ENCODE measurements at places on chromosomes 2 and 18.

DNA sequence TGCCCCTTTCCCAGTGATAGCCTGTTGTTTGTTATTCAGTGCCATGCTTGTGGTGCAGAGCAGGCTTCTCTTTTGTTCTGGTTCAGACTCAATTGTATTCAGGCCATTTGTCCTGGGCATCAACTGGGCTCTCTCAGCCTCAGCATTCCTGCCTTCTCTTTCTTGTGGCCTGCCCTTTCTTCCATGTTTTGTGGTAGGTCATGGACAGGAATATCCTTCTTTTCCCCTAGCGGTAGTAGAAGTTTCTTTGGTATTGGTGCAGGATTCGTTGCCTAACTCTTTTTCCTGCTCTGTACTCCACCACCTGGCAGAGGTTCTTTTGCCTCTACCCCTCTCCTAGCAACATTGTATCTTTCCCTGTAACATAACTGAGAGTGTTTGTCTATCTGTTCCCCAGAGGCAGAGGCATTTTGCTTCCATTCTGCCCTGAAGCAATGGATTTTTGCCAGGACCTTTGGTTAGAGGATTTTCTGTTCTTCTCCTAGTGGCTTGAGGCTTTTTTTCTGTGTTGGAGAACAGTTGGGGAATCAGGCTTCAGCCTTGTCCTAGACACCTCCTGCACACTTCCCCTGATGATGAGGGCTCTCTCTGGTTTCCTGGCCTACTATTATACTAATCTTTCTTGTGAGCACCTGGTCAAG, 68.5 kb downstream of the NCOA1 start:
- DNase-seq: no peak

GRCh38 chr2:68774569-68775271, 40.1 kb downstream of the ARHGAP25 start:
- peak; percentile 67 for DNase-seq

GRCh38 chr2:230687498-230687897, 25.1 kb upstream of the CAB39 start:
- DNase-seq: no peak

DNA sequence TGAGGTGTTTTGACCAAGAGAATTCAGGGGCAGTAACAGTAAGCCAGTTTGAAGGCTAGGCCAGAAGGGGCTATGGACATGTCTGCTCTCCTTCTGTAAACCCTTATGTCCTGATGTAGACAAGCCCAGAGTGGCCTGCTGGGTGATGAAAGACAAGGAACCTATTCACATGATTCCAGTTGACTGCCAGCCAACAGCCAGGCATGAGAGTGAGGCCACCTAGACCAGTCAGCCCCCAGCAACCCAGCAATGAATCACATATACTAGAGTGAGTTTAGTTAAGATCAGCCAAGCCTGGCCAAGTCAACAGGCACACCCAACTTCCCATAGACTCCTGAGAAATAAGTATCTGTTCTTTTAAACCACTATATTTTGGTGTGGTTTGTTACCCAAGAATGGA, 1889.7 kb upstream of the CELF4 start:
- DNase-seq: no peak

- DNase-seq: no peak
These were observed 416.8 kb upstream of the HS6ST1 start for GRCh38 chr2:128735296-128735960.

DNA sequence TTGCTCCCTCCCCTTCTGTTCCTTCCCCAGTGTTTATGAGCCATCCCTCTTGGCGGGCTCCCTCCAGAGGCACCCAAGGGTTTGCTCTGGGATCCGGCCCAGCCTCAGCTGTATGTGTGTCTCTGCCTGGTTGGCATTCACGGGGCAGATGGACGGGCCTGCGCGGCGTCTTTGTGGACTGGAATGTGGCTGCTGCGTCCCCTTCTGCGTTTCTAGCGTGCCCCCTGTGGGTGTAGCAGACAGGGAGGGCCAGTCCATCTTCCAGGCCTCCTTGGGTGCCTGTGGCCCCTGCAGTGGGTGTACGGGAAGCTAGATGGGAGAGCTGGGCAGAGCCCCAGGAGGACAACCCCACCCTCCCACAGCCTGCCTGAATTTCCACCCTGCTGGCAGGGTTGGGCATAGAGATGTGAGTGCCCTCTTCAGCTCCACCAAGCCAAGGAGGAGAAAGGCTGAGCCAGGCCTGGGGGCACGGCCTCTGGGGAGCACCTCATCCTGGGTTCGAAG, 15.7 kb downstream of the GPC1 start:
- DNase-seq: no peak

- DNase-seq: no peak
These were observed 14.8 kb upstream of the ZAP70 start for GRCh38 chr2:97698530-97698929.

DNA sequence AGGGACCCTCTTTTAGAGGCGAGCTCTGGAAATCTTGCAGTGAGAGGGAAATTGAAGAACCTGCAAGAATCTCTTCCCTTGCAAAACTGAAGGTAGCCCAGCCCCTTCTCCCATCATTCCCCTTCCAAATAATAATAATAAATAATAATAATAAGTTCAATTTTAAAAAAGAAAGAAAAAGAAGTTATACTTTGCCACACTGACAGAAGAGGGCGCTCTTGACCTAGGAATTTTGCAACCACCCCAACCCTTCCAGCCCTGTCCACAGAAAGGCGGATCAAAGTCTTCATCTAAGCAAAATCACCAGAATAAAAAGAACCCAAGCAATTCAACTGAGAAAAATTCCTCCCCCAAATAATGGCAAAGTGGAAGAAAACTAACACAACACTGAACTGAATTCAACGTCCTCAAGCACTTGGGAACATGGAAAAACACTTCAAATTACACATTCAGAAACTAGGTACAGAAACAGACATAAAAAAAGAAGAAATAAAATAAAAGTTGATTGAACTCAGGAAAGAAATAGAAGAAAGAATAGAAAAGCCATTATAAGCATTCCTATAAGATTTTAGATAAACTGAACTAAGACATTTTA, 98.9 kb upstream of the GLS start:
- DNase-seq: peak; percentile 65

- DNase-seq: peak; percentile 35
These were observed 215.7 kb downstream of the MCFD2 start for GRCh38 chr2:46699934-46700256.

DNA sequence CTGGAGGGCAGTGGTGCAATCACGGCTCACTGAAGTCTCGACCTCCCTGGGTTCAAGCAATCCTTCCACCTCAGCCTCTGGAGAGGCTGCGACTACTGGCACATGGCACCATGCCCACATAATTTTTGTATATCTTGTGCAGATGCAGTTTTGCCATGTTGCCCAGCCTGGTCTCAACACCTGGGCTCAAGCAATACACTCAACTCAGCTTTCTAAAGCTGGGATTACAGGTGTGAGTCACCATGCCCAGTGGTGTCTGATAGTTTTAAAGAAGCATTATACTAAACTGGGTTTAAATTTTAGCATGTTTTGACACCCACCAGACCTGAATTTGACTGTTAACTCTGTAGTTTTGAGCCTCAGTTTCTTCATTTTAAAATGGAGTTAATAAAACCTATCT, 109.4 kb upstream of the SLC38A11 start:
- no peak for DNase-seq

GRCh38 chr18:34315591-34316352, 91.1 kb upstream of the NOL4 start:
- DNase-seq: no peak

DNA sequence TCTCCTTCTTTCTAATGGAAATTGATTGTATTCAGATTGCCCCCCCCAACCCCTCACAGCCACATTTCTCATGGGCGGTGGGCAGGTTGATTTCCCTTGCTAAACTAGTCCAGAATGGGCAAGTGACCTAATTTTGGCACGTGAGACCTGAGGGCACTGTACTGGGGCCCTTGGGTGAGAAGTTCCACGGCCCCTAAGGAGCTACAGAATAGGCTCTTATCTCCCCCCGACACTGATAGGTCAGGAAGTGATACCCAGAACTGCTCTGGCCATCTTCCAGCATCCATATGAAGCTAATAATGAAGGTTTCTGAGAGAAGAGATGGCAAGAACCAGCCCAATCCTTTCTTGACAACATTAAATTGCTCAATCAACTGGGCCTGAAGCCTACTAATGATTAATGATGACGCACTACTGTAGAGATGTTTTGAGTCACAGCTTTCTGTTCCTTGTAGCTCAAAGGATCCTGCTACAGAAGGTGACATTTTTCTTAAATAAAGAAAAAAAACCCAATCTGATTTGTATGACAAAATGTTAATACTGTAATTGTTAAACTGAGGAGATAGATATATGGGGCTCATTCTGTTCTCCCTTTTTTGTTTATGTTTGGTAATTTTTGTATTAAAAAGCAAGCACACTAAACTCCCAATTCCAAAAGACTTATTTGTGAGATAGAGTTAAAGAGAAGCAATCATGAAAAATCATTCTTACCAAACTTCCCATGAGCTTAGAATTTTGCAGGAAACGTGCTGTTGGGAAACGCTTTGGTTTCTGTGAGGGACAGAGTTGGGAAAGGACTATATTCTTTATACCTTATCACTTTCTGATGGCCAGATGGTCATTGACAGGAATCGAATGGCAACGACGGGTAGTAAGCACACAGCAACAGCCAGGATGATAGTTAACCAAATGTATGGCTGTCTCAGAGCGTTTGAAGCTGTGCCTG, 28.2 kb upstream of the NARS1 start:
- peak; percentile 65 for DNase-seq

DNA sequence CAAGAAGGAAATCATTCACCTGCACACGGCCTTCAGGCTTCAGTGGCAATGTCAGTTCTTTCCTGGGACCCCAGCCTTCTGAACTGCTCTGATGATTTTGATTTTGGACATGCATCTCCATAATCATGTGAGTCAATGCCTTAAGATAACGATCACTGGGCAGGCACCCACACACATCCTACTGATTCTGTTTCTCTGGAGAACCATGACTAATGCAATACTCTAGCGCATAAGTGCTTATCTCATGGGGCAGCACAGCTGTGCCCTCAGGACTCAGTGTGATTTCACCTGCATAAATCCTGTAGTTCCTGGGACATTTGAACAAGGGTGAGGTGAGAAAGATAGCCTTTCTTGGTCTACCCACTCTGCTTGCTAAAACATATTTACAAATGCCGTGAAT, 144.6 kb downstream of the AKAIN1 start:
- DNase-seq: no peak

DNA sequence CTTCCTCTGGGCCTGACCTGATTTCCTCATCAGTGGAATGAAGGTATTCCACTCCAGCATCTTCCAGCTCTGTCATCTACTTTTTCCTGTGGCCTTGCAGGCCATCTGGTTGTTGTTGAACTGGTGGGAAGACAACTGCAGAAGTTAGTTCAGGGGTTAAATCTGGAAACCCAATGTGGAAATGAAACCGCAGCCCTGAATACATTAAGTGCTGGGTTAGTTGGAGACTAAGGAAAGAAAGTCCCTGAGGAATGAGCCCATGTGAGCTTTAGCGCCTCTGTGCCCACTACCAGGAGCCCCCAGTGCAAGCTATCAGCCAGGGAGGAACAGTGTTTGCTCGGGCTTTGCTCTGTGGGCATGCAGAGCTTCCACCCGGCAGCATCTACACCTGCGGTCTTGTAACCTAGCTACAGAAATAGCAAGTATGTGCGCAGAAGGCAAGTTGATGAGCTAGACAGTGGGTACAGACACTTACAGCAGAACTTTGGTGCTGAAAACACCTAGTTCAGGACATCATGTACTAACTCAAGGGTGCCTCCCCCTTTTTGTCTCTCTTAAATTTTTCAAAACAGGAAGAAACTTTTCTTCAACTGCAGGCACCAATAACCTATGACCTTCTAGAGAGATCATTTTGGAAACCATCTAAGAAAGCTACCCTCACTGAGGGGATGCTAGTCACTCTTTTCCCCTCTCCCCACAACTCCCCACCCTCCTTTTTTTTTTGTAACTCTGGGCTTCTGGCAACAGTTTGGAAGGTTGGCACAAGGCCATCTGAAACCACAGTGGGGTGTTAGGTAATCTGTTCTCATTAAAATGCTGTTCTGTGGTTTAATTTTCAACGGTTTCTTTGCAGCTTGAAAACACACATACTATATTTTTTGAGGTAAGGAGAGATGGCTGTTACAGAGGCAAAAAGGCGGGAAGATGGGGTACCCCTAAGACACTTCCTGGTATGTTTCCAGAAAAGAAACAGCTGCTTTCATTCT, 18.3 kb upstream of the CXCR4 start:
- peak; percentile 49 for DNase-seq

DNA sequence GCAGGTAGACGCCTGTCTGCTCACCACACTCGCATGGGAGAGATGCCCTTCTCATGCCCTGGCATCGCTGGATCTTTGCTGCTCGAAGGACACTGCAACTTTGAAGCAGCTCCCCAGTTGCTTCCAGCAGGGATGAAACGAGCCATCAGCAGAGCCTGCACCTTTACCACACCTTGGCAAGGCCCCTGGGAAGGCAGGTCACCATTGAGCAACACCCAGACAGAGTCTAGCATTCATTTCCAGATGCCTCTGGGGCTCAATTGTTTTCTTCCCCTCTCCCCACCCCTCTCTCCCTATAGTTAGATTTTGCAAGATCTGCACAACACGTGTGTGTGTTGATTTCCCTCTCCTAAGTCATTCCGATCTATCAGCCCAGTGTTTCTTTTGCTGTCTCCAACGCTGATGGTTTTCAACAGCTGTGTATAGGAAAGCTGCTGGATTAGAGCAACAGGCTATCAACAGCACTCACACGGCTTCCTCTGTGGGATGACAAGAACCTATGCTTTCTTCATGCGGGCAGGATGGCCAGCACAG, 25.6 kb upstream of the INHBB start:
- DNase-seq: no peak

DNA sequence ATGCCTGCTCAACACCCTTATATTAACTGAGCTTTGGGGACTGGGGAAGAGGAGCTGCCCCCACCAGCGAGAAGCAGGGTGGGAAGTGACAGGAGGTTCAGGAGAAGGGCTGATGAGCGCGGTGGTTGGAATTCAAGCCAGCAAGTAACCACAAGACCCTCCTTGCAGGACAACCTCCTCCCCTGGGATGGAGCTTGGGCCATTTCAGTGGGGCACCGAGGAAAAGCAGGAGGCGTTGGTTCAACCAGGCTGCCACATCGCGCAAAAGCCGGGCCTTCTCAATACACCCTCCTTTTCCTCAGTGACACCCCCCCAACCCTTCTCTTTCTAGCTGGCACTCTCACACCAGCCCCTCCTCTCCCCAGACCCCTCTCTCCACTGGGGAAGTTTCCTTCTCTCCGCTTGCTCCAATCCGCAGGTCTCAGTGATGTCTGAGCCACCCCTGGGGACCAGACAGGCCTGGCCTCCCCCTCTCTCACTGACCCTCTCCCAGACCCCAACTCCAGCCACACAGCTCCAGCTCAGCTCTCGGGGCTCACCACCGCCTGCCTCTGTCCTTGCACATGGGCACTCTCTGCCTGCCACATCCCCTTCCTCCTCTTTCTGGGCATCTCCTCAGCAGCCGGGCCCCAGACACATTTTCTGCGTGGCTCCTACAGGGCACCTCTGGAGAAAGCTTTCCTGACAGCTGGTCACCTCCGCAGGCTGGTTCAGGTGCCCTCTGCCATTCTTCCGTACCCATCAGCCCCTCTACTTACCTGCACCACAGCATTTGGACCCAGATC, 44.5 kb downstream of the KCNF1 start:
- no peak for DNase-seq

- DNase-seq: no peak
These were observed 69.9 kb upstream of the L3MBTL4 start for GRCh38 chr18:6484659-6485058.

- no peak for DNase-seq
These were observed 7.8 kb downstream of the CCDC74A start for GRCh38 chr2:131535526-131535925.
